ENCODE measurements at places on chromosomes 12 and 14.

DNA sequence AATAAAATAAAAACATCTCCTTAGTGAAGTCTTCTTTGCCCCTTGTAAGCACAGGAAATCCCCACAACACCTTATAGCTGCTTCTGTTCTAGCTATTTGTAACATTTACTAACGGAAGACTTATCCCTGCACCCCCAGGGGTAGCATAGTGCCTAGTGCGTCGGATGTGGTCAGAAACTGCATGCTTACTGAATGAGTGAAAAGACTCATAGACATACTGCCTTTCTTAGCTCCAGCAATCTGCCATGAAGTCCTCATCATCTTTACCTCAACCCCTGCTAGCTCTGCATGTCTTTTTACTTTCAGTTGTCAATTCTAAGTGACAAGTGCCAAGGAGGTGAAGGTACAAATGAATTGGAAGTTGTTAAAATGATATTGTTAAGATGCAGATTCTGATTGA lies 12.9 kb downstream of the RIOX1 start:
- no peak for DNase-seq

DNA sequence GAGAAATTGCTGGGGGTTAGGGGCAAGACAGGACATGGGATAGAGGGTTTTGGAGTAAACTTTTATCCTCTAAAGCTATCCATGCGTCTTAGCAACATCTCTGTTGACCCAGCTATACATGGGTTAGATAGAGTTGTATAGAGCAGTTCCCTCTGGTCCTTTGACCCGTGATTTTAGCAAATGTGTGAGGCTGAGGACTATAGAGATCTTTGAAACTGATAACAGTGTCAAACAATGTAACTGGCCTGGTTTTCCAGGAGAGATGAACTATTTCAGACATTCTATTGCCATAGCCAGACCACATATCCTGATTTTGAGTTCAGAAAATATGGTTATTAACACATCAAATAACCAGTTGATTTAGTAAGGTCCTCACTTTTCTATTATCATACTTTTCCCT lies 60.4 kb downstream of the B4GALNT3 start:
- no peak for DNase-seq

DNA sequence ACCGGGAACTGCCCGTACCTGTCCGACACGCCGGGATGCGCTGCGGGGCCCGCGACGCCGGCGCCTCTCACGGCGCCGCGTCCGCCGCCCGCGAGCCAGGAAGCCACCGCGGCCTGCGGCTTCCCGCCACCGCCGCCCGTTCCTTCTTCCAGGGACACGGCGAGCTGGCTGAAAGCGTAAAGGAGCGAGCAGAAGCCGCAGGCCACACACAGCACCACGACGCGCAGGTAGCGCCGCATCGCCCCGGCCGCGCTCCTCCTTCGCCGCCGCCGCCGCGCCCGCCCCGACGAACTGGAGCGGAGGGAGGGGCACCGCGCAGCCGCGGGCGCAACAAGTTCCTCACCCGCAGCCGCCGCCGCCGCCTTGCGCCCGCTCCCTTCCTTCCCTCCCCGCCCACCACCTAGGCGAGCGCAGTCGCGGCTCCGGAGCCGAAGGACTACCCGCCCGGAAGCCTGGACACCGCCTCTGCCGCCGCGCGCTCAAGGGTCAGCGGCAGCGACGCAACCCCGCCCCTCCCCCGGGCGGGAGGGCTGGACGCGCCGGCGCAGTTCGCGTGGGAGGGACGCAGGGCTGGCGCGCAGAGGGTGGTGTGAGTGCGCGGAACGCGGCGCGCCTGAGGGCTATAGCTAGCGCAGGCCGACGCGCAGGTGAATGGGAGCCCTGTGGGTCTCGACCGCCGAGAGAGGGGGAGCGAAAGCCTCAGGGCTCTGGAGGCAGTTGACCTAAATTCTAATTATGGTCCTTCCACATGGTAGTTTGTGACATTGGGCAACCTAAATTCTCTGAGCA lies at the start of gene GXYLT1:
GXYLT1 (minus strand) TSS at position 467 of the 789 bp plus-strand sequence; CDS start at position 239, 228 bp downstream.
- peak; percentile 46 for DNase-seq

- DNase-seq, result no peak
Observed at GRCh38 chr12:54286042-54287030, 5.8 kb downstream of the HNRNPA1 start.

- no peak for DNase-seq
Observed at GRCh38 chr12:55736780-55737580, 5.9 kb upstream of the GDF11 start.

DNA sequence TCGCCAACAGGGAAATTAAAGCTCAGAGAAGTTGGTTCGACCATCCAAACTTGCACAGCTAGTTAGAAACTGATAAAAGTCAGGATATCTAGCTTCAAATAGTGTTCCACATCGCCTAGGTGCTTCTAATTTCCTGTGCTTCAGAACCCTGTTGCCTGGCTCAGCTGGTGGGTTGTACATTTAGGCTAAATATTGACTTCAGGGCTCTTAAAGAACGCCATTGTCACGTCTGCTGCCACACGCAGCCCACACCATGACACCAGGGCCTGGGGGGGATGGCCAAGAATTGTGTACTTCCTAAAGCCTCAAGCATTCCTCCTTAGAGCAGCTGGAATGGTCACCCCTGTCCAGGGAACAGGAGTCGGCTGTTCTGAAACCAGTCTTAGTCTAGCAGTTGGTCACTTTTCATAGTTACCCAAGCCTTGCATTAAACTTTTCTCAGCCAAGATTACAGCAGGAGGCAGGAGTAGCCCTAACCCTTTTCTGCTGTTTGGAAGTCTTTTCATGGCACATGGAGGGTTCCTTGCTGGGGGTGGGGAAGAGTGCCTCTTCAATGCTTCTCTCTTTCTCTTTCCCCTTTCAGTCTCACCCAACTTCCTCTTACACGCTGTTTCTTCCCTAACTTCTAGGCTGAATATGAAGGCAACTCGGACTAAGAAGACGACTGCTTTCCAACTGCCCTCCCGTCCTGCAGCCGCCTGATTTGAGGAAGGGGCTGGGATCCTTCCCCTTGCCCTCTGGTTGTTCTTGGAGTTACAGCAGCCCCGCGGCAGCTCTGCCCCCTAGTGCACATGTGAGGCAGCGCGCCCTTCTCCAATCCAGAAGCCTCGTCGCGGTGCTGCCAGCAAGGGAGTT lies 17.1 kb downstream of the FOS start:
- DNase-seq, result peak; percentile 60

DNA sequence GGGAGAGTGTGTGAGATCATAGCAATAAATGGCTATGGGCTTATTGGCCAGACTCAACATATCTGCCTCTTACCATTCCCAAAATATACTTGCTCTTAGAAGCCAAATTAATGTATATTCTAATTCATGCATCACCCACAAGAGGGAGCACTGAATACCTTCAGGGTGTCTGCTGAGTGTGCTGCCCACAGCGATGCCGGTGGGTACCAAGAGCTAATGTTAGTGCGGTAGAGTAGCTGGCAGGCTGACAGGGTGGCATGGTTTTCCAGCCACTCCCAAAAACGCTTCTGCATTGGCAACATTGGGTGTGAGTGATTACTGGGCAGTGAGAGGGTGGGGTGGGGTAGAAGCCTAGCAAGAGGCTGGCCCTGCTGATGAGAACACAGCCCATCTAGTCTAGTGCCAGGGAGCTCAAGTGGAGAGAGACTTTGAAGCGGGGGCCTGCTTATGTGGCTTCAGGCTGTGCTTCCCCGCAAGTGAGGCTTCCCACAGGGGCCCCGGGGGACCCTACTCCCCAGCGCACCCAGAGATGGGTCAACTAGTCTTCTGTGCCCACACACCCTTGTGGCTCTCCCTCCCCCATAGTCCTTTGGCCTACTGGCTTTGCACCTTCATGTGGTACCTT lies 9.2 kb upstream of the PLEKHD1 start:
- DNase-seq, result no peak

- DNase-seq, result no peak
Observed at GRCh38 chr12:96302687-96303310, 97.4 kb downstream of the CDK17 start.

DNA sequence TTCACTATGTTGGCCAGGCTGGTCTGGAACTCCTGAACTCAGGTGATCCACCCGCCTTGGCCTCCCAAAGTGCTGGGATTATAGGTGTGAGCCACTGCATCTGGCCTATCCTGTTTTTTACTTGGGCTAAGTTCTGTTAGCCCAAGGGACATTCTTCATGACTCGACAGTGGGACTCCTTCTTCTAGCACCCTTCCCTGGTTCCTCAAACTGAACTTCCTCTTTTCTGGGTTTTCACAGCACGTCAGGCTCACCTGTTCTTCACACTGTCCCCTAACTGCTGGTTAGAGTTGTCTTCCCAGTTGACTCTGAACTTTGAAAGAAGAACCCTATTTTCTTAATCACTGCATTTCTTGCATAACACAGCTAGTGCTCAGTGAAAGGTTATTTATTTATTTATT lies 22.5 kb downstream of the CABP1 start:
- no peak for DNase-seq

GRCh38 chr12:103634732-103635131 lies 47.7 kb downstream of the STAB2 start:
- no peak for DNase-seq

GRCh38 chr12:120870415-120870814 lies 33.7 kb downstream of the SPPL3 start:
- DNase-seq, result no peak

DNA sequence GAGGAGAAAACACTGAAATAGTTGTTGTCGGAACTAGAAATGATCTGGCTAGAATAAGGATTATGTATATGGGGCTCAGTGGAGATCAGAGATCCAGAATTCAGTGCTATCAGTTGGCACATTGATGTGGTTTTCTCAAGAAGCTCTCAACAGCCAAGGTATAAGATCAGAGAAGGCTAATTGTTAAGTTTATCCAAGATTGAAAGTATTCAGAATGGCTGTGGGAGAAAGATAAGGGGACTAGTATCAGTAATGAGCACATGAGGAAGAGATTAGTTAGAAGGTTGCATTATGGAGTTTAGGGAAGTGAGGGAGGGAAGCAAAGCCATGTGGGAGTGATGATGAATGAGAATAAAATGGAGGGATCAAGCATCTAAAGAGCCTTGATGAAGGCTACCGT lies 128.1 kb upstream of the MIS18BP1 start:
- DNase-seq, result no peak

DNA sequence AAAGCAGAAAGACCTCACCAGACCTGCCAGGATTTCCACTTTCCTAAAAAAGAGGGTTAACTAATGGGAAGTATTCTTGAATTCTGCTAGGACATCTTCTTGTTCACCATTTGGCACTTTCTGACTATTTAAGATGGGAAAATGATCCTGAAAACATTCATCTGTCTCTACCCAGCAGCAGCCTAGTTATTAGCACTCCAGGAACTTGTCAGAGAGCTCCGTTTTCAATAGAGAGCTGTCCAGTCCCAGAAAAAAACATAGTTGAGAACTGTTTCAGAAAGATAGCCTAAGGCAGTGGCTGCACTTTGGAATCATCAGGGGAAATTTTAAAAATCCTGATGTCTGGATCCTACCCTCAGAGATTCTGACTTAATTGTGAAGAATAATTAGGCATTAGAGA lies 22.1 kb upstream of the CEP83 start:
- DNase-seq, result no peak

DNA sequence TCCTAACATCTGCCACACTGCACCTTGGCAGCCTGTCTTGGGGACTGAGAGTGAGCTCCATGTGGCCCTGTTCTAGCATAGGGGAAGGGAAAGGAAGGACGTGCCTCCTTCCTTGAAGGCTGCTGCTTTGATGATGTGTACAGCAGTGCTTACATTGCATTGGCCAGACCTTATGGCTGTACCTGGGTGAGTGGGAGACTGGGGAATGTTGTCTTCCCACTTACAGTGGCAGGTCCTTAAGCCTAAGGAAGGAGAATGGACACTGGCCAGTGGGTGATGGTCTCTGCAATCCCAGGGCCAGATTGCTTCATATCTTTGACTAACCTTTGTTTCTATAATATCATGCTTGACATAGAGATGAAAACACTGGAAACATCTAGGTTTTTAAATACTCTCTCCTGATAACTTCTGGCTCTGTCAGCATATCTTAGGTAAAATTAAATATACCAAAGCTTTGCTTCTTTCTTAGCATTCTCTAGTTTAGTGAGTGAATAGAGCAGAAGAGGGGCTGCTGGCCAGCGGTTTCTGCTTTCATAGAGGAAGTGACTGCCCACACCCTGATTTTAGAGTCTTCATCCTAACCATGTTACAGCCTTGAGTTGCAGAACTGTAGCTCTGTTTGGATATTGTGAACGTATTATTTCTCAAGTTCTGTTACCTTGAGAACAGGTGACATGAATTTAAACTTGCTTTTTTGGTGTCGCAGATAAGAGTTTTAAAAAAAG lies 27.2 kb downstream of the KLC1 start:
- DNase-seq, result no peak

- no peak for DNase-seq
Observed at GRCh38 chr12:16294376-16294956, 17.0 kb upstream of the SLC15A5 start.

DNA sequence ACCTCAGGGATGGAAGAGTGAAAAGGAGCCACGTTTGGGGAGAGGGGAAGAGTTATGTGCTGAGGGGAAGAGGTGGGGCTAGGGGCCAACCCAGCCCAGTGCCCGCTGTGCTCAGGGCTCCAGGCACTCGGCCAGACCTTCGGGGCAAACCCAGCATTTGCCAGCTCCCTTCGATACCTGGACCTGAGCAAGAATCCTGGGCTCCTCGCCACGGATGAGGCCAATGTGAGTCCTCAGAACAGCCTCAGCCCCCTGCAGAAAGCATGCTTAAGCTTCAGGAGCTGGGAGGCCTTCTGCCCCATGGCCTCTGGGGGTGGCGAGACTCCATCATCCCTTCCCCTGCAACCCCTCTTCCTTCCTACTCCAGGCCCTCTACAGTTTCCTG lies 5.0 kb downstream of the CARMIL3 start:
- no peak for DNase-seq

- no peak for DNase-seq
Observed at GRCh38 chr12:58131986-58132755, 190.8 kb downstream of the ATP23 start.

DNA sequence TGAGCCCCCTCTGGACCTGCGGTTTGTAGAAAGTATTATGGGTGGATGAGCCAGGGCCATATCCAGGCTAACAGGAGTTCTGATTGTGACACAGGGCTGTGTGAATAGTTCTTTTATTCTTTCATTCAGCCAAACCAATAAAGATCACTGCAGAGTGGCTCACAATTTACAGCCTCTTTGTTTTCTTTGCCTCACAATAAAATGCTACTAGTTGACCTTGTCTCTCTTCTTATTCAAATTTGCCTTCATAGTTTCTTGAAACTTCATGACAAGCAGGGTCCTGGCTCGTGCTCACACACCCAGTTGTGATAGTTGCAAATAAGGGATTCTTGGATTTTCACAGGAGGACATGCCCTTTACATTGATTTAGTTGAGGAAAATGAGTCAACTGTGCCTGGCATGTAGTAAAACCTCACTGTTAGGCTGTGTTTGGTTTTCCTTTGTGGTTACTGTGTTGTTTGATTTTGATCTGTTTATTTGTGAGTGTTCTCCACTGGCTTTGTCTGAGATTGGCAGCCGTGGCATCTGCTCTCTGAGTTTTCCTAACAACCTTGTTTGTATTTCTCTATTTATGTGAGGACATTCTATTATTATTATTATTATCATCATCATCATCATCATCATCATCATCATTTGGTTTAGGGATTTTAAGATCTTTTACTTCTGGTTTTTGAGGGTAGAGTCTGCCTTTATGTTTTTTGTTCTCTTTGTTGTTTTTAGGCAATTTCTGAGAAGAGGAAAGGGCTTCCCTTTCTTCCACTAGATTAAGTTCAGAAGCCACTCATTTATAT lies 2.7 kb upstream of the KRT6B start:
- no peak for DNase-seq

- no peak for DNase-seq
Observed at GRCh38 chr14:83556746-83557453, 1973.0 kb upstream of the FLRT2 start.

GRCh38 chr12:55039395-55040354 lies 19.9 kb downstream of the NEUROD4 start:
- DNase-seq, result no peak

GRCh38 chr14:101135796-101136742 lies 232.5 kb upstream of the RTL1 start:
- DNase-seq, result no peak

- DNase-seq, result no peak
Observed at GRCh38 chr12:82838131-82838551, 151.4 kb downstream of the TMTC2 start.
